Astrocyte of the cerebellum (primary cell): ENCODE measurements at places on chromosomes 16 and 17.

- DNase-seq = no peak
Measured at GRCh38 chr17:76469991-76470739, 2.8 kb downstream of the AANAT start.

GRCh38 chr17:42130310-42130936 lies 7.8 kb downstream of the HSPB9 start:
- no peak for DNase-seq

DNA sequence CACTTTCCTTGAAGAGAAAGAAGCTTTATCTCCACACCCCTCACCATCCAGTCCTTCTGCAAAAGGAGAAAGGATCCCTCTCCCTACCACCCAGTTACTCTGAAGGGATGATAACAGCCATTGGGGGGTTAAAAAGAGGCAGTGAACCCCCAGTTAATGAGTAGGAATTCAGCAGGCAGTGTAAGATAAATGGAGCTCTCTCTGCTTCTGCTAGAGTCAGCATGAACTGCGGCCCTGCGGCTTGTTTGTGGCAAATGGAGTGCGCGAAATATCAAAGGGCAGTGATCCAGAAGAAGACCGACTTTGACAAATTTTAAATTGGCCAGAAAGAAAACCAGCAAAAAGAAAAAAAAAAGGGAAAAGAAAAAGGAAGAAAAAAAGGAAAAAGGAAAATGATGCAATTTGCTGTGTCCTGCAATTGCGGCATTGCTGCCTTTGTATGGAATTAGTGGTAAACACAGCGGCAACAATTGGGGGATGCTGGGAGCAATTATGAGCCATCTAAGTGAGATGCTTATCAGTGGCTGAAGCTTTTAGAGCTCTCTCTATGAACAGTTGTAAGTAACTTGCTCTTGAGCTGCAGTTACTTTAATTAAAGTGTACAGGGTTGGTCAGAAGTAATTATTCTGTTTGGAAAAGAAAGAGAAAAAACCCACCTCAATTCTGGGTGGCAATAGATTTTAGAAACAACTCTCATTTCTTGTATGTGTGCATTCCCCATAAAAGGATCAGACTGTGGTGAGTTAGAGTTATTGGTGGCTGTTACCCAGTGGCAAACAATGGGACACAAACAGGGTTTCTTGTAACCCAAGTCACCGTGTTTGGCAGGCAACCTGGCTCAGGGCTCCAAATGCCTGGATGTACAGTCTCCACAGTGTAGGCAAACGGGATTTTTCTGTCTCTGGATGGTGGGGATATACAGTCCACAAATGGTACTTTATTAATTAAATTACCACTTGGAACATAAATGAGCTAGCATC lies 161.3 kb downstream of the AATF start:
- DNase-seq = peak; percentile 9

DNA sequence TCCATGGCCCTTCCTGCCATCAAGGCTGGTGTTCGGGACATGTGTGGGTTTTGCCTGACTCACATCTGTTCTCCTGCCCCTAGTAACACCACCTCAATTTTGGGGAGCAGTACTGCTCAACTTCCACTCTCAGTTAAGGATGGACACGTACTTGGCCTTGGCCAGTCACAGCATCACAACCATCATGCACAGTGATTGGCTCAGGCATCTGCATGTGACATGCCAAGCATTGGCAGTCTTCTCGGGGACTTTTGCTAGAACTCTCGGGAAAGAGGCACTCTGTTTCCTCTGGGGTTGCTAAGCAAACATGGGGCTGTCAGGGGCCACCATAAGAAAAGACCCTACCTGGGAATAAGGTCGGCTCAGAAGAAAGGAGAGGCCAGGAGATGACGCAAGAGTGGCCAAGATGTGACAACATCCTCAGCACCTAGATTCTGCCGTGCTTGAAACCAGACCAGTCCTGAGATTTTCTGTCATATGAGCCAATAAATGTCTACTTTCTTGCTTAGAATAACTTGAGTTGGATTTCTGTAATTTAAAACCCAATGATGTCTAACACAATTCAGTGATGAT lies 11.9 kb upstream of the KDM8 start:
- DNase-seq = no peak

DNA sequence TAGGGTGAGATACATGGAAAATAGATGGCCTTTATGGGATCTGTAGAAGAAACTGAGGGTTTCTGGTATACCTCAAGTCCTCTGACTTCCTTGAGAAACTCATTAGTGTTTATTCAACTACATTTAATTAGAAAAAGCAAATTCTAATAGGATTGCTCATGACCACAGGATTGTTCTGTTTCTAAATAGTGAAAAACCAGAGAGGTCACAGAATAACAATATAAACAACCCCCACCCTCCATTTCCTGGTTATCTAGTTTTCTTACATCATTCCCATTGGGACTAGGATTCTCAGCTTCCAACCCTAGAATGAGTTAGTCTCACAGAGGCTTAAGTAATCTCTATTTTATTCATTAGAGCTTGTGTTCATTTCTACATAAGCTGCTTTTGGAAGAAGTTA lies 30.0 kb downstream of the SF3B3 start:
- peak; percentile 53 for DNase-seq

DNA sequence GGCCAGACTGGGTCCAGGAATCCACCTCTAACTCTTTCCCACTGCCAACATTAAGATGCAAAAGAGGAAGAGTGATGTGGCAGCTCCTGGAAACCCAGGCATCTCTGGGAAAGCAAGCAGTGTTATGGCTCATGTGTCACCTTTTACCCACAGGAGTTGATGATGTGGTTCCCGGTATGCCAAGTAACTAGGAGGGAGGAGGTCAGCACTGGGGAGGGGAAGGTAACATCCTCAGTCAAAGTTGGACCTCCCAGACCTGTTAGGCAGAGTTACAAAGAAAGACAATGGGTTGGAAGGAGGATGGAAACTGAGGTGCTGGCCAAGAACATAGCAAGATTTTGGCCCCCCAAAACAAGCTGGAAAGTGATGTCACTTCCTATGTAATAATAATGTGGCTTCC lies 11.4 kb downstream of the KRABD2 start:
- no peak for DNase-seq

- DNase-seq = no peak
Measured at GRCh38 chr16:58793366-58793765, 59.2 kb upstream of the GOT2 start.

DNA sequence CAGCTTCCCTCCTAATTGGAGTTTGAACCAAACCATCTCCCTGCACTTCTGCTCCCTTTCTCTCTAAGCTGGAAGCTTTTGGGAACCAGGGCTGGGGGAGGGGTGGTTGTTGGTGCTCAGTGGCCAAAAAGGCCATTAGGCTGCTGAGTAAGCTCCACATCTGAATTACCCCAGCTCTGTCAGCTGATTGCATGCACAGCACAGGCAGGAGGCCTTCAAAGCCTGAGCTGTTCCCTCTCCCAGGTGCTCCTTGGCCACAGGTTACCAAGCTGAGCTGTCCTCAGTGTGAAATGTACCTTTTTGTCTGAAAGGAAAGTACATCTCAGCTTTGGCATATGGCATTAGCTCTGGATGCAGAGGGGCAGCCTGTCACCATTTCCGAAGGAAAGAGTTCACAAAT lies 6.2 kb upstream of the TBKBP1 start:
- no peak for DNase-seq

DNA sequence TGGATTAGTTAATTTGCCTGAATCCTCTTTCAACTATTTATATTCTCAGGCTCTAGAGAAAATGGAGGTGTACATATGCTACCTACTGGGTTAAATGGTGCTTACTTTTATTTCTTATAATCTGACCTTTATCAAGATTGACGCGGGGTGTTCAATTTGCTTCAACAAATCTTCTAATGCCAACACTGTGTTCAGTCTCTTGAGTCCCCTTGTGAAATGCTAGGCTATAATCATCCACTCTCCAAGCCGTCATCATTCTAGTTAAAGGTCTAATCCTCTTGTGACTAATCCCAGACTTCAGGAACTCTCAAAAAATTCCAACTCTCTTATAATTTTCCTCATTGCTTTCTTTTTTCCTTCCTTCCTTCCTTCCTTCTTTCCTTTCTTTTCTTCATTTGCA lies 1396.2 kb downstream of the CDH8 start:
- no peak for DNase-seq

DNA sequence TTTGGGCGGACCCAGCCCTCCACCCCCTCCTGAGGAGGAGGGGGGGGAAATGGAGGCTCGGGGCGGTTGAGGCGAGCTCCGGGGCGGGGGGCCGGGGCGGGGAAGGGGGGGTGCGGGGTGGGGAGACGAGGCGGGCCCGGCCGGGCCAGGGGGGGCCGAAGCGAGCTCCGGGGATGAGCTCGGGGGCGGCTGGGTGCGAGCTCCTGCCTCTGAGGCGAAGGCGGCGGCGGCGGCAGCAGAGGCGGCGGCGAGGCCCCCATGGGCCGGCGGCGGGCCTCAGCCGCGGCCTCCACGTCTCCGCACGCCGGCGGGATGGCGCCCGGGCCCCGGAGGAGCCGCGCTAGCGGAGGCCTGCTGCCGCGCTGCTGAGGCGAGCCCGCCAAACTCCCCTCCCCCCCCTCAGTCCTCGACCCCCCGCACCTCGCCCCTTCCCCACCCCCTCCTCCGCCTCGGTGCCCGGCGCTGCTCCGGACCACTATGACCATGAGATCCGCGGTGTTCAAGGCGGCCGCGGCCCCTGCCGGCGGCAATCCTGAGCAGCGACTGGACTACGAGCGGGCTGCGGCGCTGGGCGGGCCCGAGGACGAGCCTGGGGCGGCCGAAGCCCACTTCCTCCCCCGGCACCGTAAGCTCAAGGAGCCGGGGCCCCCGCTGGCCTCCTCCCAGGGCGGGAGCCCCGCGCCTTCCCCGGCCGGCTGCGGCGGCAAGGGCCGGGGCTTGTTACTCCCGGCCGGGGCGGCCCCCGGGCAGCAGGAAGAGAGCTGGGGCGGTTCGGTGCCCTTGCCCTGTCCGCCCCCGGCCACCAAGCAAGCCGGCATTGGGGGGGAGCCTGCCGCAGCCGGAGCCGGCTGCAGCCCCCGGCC lies 596 bp downstream of the MSL1 start:
- DNase-seq = no peak

DNA sequence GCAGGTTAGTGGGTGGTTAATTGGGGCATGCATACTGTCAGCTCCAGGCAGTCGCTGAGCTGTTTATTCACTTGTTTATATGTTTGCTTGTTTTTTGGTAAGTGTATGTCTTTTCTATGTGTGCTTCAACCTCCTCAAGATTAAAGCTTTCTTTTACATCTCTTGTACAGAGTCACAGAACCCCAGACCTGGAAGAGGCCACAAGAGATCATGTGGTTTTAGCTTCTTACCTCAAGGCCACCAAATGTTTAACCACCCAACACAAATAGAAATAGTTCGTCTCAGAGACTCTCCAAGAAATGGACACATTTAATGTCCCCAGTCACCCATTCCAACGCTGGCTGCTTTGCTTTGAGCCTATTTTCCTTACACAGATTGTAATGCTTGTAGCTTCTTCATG lies 11.8 kb upstream of the TMEM98 start:
- DNase-seq = no peak

DNA sequence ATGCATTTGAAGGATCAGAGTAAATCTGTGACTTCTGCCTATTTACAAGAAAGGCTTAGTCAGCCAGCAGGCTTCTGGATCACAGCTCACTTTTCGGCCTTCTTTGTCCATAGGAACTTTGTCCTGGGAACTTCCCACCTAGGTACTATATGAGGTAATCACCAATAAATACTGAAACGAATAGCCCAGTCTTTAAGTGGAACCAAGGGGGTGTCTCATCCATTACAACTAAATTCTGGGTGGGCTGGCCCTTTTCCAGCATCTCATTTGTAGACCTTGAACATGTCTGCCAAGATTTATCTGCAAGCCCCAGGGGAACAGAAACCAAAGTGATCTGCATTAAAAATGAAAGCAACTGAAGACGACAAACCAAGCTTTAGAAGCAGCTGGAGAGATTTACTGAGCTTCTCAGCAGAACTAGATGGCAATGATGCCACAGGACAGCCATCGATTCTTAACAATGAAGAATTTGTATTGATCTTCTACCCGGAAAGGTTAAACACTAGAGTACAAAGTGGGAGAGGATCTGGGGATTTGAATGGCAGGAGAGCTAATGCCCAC lies 55.5 kb downstream of the SNX11 start:
- DNase-seq = no peak

DNA sequence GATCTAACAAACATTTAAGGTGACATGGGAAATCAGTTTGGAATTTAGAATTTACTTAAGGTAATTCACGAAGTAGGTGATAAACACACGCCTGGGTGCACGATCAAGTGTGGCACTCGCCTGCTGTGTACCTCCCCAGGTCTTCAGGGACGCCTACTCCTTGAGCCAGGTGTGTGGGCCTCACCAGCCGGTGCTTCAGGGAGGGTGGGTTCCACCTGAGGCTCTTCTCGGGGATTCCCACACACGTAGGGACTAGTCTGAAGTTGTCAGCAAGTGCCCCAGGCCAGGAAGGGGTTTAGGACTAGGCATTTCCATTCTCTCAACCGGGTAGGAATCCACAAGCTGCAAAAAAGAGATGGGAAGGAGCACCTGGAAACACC lies 9.8 kb upstream of the NAT9 start:
- DNase-seq = no peak

DNA sequence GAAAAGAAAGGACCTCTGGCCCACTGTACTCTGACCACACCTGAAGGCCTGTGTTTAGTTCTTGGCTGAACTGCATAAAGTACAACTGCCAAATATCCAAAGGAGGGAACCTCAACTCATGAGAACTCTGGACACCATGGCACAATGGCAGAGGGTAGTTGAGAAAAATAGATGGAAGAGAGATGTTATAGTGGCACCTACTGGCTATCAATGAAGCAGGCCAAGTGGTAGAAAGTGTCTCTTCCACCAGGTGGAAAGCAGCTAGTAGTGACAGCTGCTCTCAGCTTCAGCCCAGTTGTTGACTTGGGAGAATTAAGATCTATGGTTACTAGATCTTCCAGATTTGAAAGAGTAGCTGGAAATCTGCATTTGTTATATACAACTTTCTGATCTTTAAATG lies 3.2 kb downstream of the MED31 start:
- no peak for DNase-seq

GRCh38 chr16:88303890-88304819 lies 78.6 kb upstream of the ZNF469 start:
- DNase-seq = peak; percentile 76

DNA sequence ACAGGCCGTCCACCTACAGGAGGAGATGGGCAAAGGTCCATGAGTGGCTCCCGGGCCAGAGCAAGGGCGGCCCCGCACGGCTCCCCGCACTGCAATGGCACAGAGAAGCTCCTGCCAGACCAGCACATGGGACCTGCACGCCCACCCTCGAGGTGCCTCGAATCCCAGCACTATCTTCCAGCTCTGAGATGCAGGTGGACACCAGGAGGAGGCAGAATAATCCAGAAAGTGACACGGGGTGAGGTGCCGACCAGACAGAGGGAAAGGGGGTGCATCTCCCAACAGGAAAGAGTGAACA lies 26.5 kb upstream of the C16orf95 start:
- no peak for DNase-seq

- no peak for DNase-seq
Measured at GRCh38 chr16:84995663-84996062, 15.7 kb downstream of the ZDHHC7 start.
